SHP77 treated with DMSO at 0.1 percent for 48 hours (cell line): ENCODE measurements at places on chromosomes 2 and 18.

DNA sequence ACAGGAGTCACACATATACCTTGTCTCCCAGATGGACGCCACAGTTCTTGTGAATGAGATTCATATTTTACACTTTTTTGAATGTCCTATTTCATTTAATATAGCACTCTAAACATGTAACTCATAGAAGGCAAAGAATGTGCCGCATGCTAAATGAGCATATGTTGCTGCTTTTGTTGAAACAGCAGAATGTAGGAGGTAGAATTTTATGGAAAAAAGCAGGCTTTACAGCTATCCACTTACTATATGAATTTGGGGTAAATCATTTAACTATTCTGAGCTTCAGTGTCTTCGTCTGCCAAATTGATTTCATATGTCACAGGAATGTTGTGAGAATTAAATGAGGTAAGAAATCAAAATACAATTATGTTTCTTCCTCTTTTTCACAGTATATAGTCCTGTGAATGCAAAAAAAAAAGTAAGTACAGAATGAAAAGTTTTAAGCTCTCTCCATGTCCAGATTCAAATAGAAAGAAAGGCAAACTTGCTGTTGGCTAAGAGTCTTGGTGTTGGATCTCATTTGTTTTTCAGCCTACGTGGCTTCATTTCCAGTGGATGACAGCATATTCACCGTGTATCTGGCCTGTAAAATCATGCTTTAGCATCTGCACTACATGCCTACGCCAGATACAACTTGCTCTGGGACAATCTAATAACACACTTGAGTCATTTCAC lies 154.7 kb upstream of the CNTNAP5 start:
- no peak for DNase-seq

GRCh38 chr2:34161549-34161948 lies 562.5 kb upstream of the FAM98A start:
- DNase-seq: no peak

GRCh38 chr2:217973008-217973787 lies 29.6 kb downstream of the TNS1 start:
- DNase-seq: no peak

- DNase-seq: no peak
Observed at GRCh38 chr2:134869946-134870736, 31.7 kb downstream of the ACMSD start.
